ENCODE measurements at places on chromosomes 11 and 22.

GRCh38 chr11:9596926-9597464, 23.5 kb downstream of the WEE1 start:
- no peaks in the 10 kb centered on the region for H3K36me3 ChIP-seq
- H3K4me3 ChIP-seq, result no peak overlapping the region
- DNase-seq, result no peak
- no peak overlapping the region for H3K27ac ChIP-seq
- H3K4me1 ChIP-seq, result peaks cover 37% of the 10 kb centered on the region
- H3K27me3 ChIP-seq, result no peaks in the 10 kb centered on the region

DNA sequence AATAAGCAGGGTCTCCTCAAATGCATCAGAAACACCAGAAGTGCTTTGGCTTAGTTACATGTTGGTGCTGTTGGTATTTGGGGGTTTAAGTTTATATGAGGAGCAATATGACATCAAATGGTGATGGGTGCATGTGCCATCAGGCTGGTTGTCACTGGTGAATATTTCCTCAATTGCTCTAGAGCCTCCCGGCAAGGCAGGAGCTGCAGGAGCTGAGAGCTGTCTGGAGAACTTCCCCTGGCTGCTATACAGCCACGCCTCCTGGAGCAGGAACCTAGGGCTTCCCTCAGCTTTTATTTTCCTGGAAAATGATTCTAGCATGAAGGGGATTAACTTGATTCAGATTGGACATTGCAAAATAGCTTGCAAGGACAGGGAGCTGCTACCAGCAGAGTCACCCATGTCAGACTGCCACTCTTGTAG, 15.8 kb downstream of the IGLL5 start:
- H3K27ac ChIP-seq, result no peak overlapping the region
- H3K36me3 ChIP-seq, result no peaks in the 10 kb centered on the region
- no peaks in the 10 kb centered on the region for H3K4me1 ChIP-seq
- peaks cover 63% of the 10 kb centered on the region for H3K27me3 ChIP-seq

DNA sequence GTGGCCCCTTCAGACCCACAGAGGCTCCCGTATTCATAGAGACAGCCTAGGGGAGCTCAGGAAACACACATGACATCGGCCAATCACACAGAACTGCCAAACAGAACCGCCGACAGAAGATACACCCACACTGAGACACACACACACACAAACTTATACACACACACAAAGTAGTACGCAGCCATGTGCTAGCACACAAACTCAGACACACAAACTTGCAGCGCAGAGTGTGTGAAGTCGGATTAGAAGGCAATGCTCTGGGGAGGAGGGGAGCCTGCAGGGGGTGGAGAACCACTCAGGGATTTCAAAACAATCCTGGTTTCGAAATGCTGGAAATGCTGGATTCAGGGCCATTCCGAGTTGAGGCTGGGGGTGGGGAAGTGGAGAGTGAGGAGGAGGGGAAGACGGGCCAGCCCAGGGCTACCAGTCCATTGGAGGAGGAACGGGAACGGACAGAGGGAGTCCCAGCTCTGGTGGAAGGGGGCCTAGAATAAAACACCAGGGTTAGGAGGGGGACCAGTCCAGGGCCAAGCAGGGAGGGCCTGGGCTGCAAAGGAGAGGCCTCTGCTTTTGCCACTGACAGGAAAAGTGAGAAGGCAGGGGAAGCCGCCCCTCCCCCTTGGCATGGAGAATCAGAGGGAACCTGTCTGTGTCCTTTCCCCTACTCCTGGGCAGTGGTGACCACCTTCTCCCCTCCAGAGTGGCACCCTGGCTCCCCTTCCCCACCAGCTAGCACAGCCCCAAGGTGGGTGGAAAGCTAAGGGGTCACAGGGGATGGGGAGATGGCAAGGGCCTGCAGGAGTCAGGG, 4.4 kb downstream of the BCL9L start:
- peak overlapping the region; percentile 59 for H3K4me3 ChIP-seq
- H3K27me3 ChIP-seq, result peaks cover 2% of the 10 kb centered on the region
- no peaks in the 10 kb centered on the region for H3K36me3 ChIP-seq
- DNase-seq, result no peak

GRCh38 chr11:110311783-110312579, 15.6 kb upstream of the RDX start:
- H3K27me3 ChIP-seq, result no peaks in the 10 kb centered on the region
- no peak overlapping the region for H3K4me3 ChIP-seq
- H3K4me1 ChIP-seq, result peaks cover 28% of the 10 kb centered on the region
- peak overlapping the region; percentile 57 for H3K27ac ChIP-seq
- DNase-seq, result no peak
- H3K36me3 ChIP-seq, result no peaks in the 10 kb centered on the region

DNA sequence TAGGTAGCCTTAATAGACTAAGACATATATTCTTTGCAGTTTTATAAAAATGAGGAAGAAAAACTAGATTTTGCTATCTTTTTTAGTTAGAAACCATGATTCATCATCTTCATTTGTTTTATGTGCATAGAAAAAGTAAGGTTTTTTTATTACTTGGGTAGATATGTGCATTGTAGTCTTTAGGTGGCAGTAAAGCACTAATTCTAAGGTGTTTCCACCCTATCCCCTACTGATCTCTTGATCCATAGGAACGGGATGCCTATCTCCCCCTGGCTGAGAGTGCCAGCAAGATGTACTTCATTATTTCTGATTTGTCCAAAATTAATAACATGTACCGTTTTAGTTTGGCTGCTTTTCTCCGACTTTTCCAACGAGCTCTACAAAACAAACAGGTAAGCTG, 148.1 kb downstream of the DYNC2H1 start:
- DNase-seq, result no peak
- no peaks in the 10 kb centered on the region for H3K27me3 ChIP-seq
- no peak overlapping the region for H3K4me3 ChIP-seq
- H3K36me3 ChIP-seq, result no peaks in the 10 kb centered on the region
